NCI-H2081 treated with DMSO at 0.1 percent for 48 hours (cell line): ENCODE measurements at places on chromosomes 5 and 9.
A peak's percentile ranks its signal among the peaks of the same experiment; 100 is the strongest.

DNA sequence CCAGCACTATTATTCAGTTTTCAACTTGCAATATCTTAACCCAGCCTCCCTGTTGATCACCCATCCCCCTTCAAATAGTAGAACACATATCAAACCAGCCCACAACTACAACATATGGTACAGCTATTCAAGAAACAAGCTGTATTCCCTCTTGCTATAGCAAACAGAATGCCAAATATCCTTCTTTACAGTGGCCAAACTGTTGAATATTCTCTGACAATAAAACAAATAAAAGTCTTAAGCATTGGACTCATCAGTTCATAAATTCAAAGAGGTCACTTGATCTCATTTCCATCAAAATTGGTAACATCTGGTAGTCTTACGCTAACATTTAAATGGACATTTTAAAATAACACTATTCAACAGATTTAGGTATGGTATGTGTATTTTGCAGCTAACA lies 350.8 kb downstream of the EFNA5 start:
- no peak for DNase-seq

GRCh38 chr9:133058550-133059320 lies 3.0 kb upstream of the CEL start:
- no peak for DNase-seq

DNA sequence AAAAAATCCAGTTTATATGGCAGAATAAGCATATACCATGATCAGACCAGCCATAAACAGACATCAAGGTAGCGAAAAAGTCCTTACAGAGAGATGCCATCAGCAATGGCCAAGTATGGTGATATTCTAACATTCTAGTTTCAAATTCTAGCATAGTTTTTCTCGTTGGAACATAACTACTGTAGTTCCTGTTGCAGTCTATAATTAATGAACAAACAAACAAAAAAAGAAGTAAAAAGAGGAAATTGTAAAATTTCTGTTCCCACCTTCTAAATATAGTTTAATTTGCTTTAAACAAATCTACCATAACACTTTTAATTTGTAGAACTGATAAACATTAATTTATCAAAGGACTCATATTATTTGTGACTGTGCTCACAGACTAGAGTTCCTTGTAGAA lies 9.9 kb upstream of the CD180 start:
- no peak for DNase-seq

- DNase-seq, result no peak
These were observed 50.8 kb downstream of the SERINC5 start for GRCh38 chr5:80204808-80205614.

DNA sequence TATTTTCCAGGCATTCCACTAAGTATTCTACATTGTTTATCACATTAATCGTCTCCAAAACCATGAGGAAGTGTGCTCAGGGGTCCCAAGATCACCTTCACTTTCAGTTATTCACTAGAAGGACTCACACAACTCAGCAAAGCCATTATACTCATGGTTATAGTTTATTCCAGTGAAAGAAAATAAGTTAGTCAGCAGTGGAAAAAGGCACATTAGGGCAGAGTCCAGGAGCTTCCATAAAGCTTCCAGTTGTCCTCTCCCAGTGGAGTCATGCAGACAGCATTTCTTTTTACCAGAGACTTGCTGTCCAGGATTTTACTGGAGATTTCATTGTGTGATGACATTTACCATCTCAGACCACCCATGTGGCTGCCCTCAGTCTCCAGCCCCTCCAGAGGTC lies 51.5 kb downstream of the SH3RF2 start:
- DNase-seq, result no peak

DNA sequence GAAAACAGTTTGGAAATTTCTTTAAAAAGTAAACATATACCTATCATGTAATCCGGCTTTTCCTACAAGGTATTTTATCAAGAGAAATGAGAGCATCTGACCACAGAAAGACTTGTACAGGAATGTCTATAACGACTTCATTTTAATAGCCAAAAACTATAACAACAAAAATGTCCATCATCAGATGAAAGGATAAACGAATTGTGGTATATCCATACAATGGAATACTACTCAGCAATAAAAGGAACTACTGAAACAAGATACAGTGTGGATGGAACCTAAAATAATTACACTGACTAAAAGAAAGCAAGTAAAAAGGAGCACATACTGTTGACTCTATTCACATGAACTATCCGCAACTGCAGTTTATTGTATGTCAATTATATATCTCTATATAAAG lies 1.4 kb upstream of the FTMT start:
- DNase-seq, result no peak

- DNase-seq, result no peak
These were observed 160.2 kb downstream of the ARHGEF28 start for GRCh38 chr5:73786043-73786831.

GRCh38 chr9:89225991-89226471 lies 47.4 kb upstream of the SHC3 start:
- no peak for DNase-seq

GRCh38 chr5:59684388-59685190 lies 208.9 kb downstream of the PDE4D start:
- no peak for DNase-seq

GRCh38 chr5:61619777-61620518 lies 287.9 kb downstream of the ZSWIM6 start:
- DNase-seq, result no peak

- no peak for DNase-seq
These were observed 732 bp downstream of the SNAPC3 start for GRCh38 chr9:15423231-15423985.

GRCh38 chr5:38843665-38844064 lies 2.1 kb upstream of the OSMR start:
- no peak for DNase-seq

DNA sequence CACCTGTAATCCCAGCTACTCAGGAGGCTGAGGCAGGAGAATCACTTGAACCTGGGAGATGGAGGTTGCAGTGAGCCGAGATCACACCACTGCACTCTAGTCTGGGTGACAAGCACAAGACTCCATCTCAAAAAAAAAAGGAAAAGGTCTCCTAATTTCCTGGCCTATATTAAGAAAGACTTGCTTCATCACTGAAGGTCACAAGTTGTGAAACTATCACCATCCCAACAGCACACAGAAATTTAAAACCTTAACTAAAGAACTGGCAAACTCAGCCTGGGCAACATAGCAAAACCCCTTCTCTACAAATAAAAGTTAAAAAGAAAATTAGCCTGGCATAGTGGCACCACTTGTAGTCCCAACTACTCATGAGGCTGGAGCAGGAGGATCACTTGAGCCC lies 17.2 kb downstream of the FRMD3 start:
- no peak for DNase-seq

DNA sequence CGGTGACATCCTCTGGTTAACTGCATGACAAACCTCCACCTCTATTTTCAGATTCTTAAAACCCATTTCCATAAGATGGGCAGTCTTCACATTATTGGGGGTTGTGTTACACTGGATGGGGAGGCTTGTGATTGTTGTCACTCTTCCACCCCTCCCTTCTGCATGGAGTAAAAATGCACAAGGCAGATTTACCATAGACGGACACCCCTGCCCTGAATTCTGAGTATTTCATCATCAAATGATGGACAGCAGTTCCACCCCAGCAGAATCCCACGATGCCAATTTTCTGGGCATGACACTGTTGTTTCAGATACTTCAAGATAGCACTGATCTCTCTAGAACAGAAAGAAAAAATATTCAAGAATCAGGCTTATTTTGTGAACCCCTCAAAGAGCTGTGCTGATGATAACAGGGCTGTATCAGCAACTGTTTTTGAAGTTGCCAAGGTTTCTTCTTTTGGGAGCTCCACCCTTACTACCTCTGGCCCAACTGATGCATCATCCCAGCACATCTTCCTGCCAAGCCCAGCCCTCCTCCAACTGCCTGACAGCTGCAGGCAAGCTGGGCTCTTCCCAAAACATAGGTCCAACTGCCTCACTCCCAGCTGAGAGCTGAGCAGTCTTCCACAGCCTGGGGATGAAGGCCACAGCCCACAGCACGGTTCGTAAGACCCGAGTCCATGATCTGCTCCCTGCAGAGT lies 21.4 kb downstream of the CMBL start:
- DNase-seq, result no peak

GRCh38 chr5:58366461-58366860 lies 93.4 kb downstream of the PLK2 start:
- no peak for DNase-seq

GRCh38 chr5:2000591-2000990 lies 117.9 kb upstream of the IRX4 start:
- no peak for DNase-seq

GRCh38 chr5:137665678-137666460 lies 70.0 kb downstream of the KLHL3 start:
- no peak for DNase-seq

- no peak for DNase-seq
These were observed 36.2 kb upstream of the CKS2 start for GRCh38 chr9:89274838-89275237.

- DNase-seq, result no peak
These were observed 49.4 kb upstream of the KLF9 start for GRCh38 chr9:70463877-70464276.

- DNase-seq, result no peak
These were observed 317.0 kb downstream of the RASEF start for GRCh38 chr9:82745919-82746318.

GRCh38 chr9:115689331-115689730 lies 464.3 kb upstream of the PAPPA start:
- DNase-seq, result peak; percentile 27

DNA sequence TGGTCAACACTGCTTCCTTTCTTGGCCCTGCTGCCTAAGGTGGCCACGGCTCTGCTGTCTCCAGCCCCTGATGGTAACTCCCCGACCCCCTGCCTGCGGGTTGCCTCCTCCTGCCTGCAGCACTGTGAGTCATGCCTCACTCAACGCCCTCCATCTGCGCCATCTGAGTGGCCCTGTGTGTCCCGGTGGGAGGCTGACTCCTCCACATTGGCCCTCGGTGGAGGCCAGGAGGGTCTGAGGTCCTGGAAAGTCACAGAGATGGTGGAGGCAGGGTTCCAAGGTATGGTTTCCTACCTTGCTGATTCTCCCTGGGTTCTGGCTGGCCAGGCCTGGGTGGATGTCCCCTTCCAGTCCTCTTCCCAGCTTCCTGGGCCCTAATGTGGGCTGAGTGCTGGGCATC lies 64.5 kb upstream of the ADAMTS2 start:
- no peak for DNase-seq

- no peak for DNase-seq
These were observed 276.2 kb upstream of the SLC24A2 start for GRCh38 chr9:20065046-20065445.

DNA sequence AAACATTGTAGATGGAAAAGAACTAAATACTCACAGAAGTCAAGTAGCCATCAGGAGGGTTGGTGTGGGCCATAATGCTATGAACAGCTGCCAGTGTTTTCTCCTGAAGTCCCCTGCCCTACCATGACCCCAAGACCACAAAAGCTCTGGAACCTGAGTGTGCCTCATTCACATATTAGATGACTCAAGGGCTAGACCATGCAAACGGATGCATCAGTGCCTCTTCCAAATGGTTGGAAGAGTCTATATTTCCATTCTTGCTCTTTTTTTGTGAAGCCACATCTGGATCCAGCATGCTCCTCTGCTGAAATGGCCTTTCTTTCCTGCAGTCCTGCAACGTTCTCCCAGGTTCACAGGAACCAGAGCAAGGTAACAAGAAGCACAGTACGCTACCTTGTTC lies 136.6 kb upstream of the EPB41L4A start:
- DNase-seq, result no peak

DNA sequence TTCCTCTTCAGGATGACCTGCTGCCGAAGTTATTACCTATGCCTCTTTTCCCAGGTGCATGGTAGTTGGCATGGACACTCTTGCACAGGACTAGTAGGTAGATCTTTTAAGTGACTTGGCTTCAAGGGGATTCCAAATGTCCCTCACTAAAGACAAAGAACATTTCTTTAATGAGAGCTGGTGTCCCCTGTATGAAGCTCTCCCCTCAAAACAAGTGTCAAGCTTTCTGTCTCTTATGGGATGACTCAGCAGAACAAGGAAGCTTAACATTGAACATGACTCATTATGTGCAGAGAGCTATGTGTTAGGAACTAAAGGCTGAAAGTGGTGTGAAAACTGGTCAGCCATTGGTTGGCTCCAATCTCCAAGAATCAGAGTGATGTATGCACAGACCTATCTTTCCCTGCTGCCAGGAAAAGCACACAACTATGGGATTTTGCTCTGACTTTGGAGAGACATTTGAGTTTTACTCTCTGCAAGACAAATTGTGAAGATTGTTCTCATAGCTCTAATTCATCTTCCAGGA lies 120.5 kb downstream of the PRDM6 start:
- no peak for DNase-seq

- DNase-seq, result no peak
These were observed 131.0 kb upstream of the VCAN start for GRCh38 chr5:83340511-83340918.
